Effector CD8-positive, alpha-beta T cell (primary cell): ENCODE measurements at places on chromosomes 7 and 10.

GRCh38 chr10:87552248-87552929 is 47.7 kb downstream of the MINPP1 start:
- no peak for DNase-seq

- DNase-seq, result no peak
Observed at GRCh38 chr10:61897671-61898434, 3.6 kb upstream of the ARID5B start.

DNA sequence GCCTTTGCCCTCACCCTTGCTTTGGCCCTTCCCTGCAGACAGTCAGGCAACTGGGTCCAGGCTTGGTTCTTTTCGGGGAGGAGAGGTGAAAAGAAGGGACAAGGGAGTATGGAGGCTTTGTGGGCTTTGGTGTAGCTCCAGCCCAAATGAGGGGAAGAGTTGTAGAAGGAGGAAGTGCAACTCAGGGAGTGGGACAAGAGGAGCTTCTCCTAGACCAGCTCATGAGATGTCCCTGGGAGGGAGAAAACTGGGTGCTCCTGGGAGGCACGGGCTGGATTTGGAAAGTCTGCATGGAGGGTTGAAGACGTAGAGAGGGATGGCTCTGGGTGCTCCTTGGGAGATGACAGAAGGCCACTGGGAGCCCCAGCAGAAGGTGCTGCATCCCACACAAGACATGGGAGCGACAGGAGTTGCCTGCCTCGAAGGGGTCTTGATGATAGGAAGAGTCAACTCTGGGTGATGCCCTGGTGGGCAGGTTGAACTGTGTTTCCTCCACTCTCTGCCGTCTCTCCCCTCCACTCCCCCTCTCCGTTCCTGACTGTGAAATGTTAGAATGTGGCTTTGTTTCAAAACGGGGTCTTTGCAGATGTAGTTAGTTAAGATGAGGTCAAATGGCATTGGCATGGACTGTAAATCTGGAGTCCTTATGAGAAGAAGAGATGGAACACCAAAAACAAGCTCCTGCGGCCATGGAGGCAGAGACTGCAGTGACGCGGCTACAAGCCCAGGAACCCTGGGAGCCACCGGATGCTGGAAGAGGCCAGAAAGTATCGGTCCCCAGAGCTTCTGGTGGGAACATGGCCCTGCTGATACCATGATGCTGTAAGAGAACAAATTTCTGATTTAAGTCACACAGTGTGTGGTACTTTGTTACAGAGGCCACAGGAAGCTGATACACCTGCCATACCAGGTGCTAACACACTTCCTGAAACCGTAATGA is 298.5 kb downstream of the GLRX3 start:
- no peak for DNase-seq

DNA sequence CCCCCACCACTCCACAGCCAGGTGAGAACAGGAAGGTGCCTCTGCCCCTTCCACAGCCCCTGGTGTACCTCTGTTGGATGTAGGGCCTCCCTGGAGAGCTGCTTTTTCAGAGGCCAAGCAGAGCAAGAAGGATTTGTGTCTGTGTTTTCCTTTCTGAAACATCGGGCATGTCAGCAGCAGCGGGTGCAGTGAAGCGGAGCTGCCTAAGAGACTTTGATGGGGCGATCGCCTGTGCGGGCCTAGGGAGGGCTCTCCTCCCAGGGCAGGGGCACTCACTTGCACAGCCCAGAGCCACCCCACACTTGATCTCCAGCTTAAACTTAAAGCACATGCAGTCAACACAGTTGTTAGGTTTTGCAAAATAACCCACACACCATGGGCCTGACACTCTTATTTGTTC is 324.7 kb downstream of the ACTR3B start:
- no peak for DNase-seq

DNA sequence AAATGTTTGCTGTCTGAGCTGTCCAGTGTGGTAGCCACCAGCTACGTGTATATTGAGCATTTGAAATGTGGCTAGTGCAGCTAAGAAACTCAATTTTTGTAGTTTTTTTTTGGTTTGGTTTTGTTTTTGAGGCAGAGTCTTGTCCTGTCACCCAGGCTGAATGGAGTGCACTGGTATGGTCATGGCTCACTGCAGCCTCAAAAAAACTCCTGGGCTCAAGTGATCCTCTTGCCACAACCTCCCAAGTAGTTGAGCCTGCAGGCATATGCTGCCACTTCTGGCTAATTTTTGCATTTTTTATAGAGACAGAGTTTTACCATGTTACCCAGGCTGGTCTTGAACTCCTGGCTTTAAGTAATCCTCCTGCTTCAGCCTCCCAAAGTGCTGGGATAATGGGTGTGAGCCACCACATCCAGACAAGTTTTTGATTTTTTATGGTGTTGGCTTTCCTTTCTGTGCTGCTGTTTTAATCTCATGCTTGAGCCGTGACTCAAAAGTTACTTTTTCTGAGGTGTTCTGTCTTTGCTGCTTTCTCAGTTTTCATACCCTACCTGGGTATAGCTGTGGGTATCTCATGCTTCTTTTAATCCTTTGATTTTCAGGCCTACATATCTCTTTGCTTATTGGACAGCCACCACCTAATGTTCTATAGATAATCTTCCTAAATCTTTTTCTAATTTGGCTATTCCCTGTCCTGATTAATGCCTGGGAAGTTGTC is 16.0 kb downstream of the WAC start:
- DNase-seq, result no peak

DNA sequence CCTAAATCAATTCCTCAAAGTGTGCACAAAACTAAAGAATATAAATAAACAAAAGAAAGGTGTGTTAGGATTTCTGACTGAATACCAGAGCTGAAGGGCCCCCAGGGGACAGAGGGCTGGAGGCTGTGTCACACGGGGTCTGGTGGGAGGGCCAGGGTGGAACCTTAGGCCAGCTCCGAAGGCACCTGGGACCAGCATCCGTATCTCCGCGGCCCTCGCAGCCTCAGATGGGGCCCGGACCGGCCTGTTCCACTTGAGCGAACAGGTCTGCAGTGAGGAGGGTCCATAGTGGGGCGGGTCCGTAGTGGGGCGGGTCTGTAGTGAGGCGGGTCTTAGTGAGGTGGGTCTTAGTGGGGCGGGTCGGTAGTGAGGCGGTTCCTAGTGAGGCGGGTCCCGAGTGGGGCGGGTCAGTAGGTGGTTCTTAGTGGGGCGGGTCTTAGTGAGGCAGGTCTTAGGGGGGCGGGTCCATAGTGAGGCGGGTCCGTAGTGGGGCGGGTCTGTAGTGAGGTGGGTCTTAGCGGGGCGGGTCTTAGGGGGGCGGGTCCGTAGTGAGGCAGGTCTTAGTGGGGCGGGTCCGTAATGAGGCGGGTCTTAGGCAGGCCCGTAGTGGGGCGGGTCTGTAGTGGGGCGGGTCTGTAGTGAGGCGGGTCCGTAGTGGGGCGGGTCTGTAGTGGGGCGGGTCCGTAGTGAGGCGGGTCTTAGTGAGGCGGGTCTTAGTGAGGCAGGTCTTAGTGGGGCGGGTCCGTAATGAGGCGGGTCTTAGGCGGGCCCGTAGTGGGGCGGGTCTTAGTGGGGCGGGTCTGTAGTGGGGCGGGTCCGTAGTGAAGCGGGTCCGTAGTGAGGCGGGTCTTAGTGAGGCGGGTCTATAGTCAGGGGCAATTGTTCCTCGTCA is 15.1 kb downstream of the GPR146 start:
- no peak for DNase-seq

- no peak for DNase-seq
Observed at GRCh38 chr10:11397980-11398580, 213.4 kb downstream of the USP6NL start.

- DNase-seq, result no peak
Observed at GRCh38 chr10:101691081-101691480, 3.9 kb downstream of the FBXW4 start.

DNA sequence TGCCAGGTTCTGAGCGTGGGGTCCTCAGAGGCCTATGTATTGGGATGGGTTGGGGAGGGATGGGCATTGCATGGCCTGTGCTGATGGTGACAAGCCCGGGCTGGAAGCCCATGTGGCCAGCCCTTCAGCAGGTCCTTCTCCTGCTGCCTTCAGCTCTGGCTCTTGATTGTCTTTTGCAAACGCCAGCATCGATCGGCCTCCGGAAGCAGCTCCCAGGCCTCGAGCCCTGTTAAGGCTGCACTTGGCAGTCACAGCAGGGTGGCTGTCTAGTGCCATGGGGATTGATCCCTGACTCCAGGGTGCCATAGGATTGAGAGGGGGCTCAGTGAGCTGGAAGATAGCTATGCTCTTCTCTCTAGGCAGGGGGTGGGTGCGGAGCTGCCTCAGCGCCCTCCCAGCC is 51.4 kb downstream of the CDH23 start:
- no peak for DNase-seq

GRCh38 chr7:26454180-26454579 is 162.5 kb downstream of the SNX10 start:
- no peak for DNase-seq

DNA sequence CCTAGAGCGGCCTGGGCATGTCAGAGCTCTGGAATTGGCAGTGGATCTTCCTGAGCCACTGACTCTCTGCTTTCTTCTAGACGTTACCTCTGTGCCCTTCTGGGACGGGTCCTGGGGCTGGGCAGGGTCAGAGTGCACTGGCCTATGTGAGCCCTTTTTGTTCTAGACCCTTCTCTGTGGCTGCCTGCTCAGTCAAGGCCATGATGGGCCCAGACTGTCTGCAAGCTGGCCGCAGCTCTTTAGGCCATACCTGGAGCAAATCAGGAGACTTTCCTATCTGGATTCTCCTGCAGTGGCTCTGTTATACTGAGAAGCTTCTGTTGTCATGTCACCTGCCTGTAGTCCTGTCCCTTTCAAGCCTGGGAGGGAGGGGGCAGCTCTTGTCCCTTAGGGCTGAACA is 70.1 kb downstream of the ADCY1 start:
- DNase-seq, result no peak

GRCh38 chr10:13872411-13872810 is 285.6 kb downstream of the PRPF18 start:
- no peak for DNase-seq

- DNase-seq, result no peak
Observed at GRCh38 chr7:26305869-26306665, 14.4 kb downstream of the SNX10 start.

DNA sequence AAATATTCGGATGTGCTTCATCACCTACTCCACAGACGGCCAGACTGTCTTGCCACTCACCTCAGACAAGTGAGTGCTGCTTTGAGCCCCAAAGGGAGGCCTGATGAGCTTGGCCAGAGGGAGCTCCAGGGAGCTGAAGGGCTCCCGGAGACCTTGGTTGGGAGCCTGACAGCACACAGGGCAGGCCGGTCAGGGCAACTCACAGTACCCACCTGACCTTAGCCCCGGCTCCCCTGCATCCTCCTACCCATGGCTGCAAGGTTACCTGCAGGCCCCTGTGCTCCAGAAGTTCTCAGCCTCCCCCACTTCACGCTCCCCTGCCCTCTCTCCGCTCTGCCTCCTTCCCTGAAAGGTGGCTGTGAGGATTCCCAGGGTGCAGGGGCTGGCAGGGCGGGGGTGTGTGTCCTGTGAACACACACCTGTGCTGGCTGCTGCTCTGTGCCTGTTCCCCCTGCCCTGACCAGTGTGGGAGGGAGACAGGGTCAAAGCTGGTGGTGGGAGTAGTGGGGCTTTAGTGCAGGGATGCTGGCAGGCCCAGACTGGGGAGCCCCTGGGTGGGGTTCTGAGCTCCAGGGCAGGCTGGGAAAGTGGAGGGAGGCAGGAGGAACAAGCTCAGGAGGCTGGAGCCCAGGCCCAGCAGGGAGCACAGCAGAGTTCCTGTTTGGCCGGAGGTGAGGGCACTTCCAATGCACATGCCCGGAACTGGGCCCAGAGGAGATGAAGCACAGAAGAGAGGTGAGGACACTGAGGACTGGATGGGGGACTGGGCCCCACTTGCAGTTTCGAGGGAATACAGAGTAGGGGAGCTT is 7.2 kb downstream of the ANTXRL start:
- no peak for DNase-seq

DNA sequence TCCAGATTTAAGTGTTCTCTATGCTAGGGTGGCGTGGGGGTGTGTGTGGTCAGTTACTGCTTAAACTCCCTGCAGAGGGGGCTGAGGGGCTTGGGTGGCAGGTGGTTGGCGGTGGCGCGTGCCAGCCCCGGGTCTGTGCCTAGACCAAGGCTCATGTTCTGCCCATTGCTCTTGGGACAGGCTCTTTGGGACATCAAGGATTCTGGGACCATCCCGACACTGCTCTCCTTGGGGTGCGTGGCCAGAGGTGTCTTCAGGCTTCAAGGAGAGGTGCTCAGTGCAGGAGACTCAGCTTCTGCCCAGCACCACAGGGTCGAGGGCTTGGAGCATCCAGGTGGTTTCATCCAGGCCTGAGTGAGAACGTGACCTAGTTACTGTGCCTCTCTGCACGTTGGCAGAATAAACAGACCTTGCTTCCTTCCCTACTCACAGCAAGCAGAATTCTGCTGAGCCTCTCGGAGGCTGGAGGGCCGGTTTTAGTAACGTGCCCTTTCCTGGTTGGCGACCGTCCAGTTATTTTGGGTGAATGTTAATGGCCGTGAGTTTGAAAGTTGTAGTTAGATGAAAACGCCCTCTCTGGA is 39.9 kb downstream of the CAMK1D start:
- no peak for DNase-seq

- no peak for DNase-seq
Observed at GRCh38 chr7:97272237-97272975, 154.9 kb downstream of the SDHAF3 start.

- no peak for DNase-seq
Observed at GRCh38 chr10:85315657-85316056, 987.3 kb downstream of the CCSER2 start.

DNA sequence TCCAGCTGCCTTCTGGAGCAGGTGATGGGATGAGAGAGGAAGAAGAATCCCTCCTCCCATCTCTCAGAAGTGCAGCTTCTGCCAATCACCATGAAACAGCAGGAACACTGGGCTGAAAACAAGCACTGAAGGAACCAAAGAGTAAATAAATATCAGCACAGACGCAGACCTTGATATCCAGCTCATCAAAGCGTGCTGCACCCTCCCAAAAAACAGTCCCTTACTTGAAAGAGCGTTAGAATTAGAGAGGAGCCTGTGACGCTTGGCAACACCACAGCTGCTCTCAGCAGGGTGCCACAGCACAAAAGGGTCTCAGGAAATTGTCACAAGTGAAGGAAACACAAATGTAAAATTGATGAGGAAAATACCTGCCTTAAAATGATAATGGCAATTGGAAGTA is 39.5 kb downstream of the KLF6 start:
- no peak for DNase-seq

- no peak for DNase-seq
Observed at GRCh38 chr7:105493923-105494315, 28.2 kb downstream of the PUS7 start.

DNA sequence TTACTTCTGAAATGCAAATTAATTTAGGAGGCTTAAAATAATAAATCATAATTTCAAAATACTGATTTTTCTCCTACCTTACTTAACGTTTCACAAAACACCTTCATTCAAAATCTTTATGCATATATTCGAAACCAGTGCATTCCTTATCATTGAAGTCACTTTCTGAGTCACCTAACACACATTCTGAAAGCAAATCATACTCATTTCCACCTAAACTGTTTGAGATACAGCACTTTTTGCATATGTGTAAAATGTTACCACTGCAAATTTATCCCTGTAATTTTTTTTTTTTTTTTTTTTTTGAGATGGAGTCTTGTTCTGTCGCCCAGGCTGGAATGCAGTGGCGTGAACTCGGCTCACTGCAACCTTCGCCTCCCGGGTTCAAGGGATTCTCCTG is 15.7 kb downstream of the PPP3CB start:
- no peak for DNase-seq
